ENCODE measurements at places on chromosomes 2 and 18.

- no peak for DNase-seq
These were observed 111.4 kb upstream of the GATA6 start for GRCh38 chr18:22057908-22058527.

DNA sequence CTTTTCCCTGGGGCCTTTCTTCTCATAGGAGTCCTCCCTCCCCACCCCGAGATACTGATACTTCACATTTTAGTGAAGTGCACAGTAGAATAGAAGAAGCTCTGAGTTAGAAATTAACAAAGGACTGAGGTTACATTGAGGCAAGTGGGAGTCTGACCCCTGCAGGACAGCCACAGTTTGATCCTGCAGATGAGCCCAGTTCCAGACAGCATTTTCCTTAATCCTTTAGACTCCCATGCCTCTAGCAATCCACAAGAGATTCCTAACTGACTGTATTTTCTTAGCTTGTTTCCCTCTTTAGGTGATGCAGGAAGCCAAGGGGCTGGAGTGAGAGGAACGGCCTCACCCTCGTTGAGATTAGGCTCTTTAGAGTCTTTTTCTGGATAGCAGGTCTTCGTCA lies 204.0 kb downstream of the CYRIA start:
- no peak for DNase-seq

DNA sequence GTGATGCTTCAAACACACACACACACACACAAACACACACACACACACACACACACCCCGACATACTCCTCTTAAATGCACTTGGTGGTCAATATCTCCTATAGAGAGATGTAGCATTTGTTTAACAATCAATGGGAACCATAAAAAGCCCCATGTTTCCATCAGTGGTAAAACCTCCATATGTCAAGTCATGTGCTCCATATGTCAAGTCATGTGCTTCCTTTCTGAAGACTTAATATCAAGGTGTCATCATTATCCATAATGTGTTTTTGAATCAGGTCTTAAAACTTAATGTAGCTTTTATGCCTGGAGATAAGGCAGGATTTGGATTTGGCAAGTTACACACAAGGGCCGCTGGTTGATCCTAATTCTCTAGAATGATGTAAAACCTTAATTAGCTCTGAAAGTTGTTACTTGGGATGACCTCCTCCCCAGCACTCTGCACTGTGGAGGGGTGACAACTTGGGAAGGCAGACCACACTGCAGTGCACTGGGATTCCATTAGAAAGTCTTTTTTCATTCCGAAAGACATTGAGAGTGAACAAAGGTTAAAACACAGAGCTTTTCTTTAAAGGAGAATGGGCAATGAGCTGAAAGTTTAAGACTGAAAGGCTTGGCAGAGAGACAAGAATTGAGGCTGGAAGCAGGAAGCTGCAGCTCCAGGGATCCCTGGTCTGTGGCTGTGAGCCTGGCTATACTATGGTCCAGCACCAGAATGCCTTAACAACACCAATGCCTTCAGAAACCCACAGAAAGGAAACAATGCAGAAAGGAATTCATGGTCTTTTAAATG lies 26.4 kb downstream of the ALK start:
- no peak for DNase-seq

DNA sequence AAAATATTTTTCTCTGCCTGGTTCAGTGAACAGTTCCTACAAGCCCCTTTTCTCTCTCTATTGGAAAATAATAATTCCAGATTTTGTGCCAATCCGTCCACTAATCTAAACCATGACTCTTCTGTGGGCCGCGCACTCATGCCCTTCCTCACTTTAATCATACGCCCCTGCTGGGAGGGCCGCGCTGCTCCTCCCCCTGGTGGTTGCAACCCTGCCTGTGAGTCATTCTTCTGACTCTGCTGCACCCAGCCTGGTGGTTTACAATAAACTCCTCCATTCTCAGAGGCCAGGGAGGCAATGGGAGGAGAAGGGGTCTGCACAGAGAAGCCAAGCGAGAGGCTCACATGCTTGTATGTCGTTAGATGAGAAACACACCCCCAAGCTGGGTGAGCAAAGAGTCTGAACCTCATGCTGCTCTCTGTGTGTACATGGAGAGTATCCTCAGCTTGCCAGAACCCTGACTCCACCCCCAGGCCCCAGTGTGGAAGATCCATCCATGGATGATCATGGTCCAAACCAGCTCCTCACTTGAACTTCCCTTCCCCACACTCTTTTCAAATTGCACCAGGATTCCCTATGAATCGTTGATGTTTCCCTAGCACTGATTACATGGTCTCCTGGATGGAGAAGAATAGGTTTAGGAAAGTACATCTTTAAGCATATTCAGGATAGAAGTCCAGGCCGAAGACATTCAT lies 228.9 kb downstream of the ANKRD30B start:
- DNase-seq: no peak

DNA sequence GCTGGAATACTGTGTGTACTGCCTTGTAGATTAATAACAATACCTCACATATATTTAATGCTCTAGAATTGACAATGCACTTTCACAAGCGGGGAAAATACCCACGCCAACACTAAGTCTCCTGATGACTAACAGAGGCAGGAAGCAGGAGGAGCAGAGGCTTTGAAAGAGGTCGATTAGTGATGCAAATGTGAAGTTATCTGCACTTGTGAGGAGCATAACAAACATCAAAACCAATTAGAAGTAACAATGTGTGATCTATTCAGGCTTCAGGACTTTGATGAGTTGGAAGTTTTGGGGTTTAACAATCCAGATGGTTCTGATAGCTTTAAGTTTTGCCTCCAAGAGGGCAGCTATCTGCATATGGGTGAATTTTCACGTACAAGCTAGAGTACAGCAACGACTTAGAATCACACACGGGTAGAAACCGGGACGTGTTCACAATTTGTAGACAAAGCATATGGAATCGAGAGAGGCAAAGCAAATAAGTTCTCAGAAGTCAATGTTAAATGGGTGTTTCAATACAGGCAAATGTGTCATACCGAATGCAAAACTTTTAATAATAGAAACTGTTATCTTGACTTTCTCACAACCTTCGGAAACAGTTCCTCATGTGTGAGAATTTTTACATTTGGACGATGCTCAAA lies 114.5 kb downstream of the METTL8 start:
- DNase-seq: no peak

GRCh38 chr2:70569559-70569958 lies 15.9 kb upstream of the TGFA start:
- DNase-seq: no peak

DNA sequence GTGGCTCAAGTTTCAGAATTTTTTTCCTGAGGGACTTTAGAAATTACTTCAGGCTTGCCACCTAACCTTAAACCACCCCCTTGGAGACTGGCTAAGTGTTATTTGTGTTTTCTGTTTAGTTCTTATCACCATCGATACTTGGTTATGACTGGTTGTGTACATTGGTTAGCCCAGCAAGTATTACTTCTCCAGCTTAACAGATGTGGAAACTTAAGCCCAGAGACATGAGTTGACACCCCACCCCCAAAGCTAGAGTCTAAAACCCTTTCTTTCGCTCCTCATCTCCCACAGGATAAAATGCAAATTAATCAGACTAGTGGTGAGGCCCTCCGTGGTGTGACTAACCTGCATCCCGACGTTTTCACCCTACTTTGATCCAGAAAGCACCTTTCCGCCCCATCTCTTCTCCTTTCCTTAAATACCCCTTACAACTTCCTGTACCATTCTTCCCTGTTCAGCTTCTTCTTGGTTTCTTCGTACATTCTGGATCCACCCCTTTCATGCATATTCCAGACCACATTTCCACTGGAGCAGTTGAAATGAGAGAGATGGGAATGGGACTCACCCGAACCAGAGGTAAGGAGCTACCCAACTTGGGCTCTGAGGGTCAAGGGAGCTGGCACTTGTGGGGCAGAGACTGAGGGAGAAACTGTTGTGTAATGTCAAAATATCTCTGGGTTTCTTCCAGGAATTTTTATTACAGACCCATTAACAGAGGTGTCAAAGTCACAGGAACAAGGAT lies 819 bp upstream of the MAP3K2 start:
- DNase-seq: no peak

All from NCI-H2227 treated with DMSO at 0.1 percent for 48 hours (cell line).